Frontal cortex (tissue), 4 donors: ENCODE measurements at places on chromosomes 7 and 10.

DNA sequence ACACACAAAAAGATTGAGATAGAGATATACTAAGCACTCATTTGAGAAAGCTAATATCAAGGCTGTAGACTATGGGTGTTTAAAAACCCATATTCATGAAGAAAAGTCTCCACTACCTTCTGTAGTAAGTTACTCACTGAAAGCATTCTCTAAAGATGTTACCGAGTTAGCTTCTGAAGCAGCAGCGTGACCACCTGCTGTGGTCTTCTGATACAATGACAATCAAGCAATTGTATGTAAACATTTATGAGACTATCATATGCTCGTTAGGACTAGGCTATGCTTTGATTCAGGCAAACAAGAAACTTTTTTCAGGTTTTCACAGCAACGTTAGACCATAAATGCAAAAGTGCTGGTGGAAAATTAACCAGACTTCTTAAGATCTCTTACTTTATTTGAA is 11.2 kb downstream of the RHOBTB1 start:
- DNase-seq = no peak

DNA sequence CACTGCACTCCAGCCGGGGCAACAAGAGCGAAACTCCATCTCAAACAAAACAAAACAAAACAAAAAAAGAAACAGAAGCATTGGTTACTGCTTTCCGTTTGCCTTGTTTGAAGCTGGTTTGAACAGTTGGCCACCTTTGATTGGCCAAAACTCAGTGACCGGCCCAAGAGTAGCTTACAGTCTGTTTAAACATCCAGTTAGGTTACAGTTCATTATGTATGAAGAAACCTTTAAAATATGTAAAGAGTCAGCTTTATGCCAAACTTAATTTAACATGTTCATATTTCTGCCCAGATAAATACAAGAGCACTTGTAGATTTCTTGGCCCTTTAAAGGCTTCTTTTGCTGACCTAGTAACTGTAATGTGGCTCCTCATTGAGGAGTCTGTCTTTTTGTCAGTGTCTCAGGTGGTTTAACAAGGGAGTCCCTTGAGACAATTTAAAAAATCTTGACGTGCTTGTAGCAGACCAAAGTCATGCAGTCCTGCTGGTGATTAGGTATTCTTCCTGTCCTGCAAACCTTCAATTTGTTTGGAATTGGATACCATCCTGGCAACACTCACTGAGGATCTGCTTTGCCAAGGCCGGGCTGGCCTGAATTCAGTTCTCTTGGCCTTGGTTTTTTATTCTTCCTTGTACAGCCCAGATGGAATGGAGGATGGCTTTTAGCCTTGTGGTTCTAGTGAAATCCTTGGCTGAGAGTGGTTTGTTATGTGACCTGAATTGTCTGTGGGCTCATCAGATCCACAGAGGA is 128.9 kb downstream of the PLXDC2 start:
- DNase-seq = no peak

- DNase-seq = no peak
Observed at GRCh38 chr7:47320296-47320695, 261.6 kb downstream of the TNS3 start.

- no peak for DNase-seq
Observed at GRCh38 chr7:20280475-20281351, 50.0 kb upstream of the ITGB8 start.

- no peak for DNase-seq
Observed at GRCh38 chr7:54860843-54861242, 101.8 kb upstream of the SEC61G start.

DNA sequence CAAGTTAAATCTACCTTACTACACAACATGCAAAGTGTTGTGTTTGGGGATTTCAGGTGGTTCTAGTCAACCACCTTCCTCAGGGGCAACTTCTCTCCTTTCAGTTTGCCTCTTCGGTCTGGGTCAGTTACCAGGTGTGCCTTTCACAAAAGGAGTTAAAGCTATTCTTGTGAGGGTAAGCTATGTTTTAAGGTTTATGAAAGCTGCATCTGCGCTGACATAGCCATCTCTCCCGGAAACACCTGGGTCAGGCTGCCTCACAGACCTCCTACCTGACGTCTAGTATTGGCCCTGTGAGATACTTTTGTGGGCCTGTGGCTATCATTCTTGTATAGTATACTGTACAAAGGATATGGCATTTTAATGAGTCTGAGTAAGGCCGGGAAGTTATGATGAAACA is 67.7 kb upstream of the ITGA8 start:
- no peak for DNase-seq

DNA sequence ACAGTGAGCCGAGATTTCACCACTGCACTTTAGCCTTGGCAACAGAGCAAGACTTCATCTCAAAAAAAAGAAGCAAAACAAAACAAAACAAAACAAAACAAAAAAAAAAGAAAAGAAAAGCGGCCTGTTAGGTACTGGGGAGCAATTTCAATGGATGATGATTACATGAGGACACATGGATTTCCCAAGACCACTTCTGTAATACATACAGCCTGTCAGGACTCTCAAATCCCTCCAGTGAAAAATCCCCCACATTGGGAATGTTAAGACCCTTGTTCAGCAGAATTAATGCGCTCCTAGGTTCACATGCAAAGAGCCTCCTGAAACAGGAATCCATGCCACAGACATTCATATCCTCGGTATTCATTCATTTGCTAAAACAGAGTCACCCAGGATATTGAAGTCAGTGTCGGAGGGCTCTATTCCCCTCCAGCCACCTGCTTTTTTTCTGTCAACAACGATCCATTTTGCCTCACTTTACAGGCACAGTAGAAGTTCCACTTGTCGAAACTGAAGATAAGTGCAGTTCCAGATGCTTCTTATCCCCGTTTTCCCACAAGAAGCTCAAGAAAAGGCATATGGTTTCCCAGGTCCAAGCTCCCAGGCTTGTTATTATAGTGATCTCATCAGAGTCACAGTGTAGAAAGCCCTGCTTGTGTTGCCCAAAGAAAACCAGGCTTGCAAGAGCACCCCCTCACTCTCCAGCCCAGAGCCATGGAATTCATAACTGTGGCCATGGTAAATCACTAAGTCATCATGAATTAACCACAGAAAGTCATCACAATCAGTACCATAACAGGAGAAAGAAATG is 20.2 kb downstream of the SLC16A12 start:
- DNase-seq = no peak

DNA sequence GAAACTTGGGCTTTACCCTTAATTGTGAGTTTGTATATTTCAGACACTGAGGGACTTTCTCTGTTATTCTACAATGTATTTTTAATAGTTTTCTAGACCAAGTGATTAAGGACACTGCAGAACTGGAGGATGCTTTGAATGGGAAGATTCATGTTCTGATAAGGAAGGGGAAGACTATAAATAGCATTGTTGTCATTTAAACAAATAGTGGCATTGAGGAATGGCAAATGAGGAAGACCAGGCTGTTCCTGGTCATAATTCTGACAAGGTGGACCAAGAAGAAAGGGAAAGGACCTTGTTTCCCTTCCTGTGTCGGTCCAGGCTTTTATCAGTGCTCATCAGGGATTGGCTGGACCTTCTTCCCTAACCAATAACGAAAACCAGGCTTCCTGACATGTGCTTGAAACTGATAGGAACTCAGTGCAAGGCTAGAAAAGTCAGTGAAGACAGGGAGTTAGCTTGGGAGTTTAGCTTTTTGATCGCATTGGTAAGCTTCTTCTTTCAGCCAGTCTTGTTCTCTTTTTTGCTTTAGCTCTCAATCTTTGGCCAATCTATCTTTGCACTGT is 116.2 kb downstream of the ITGA8 start:
- DNase-seq = no peak

- DNase-seq = no peak
Observed at GRCh38 chr7:412313-412710, 107.3 kb downstream of the PDGFA start.

- no peak for DNase-seq
Observed at GRCh38 chr7:154484943-154485342, 432.7 kb downstream of the DPP6 start.

- no peak for DNase-seq
Observed at GRCh38 chr7:17130281-17131059, 168.0 kb upstream of the AHR start.

DNA sequence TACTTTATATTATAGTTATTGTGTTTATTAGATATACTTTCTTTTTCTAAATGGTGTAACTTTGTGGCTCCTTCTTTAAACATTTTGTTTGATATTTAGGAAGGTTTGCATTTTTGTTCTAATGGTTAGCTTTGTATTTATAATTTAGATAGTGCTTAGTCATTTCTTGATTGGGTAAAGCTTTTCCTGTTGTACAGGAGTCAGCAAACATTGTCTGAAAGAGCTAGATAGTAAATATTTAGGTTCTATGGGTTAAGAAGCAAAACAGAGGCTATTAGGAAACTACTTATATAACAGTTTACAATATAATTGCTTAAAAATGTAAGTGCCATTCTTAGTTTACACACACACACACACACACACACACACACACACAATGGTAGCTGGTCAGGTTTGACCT is 70.6 kb upstream of the CCDC6 start:
- DNase-seq = no peak

DNA sequence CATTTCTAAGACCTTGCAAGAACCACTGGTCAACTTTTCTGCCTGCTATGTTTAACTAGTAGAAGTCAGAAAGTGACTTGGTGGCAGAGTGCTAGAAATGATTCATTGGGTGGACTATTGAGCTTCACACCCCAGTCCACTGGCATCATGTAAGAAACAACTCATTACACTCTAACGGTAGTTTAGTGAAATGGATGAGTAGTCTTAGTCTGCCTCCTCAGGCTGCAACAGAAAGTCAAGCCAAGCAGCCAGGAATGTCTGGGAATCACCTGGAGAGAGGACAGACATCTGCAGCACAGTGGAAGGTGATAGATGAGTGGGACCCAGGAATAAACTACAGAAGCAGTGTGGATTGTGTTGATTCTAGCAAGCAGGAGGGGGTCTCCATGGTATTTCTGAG is 125.4 kb downstream of the AUTS2 start:
- DNase-seq = no peak

DNA sequence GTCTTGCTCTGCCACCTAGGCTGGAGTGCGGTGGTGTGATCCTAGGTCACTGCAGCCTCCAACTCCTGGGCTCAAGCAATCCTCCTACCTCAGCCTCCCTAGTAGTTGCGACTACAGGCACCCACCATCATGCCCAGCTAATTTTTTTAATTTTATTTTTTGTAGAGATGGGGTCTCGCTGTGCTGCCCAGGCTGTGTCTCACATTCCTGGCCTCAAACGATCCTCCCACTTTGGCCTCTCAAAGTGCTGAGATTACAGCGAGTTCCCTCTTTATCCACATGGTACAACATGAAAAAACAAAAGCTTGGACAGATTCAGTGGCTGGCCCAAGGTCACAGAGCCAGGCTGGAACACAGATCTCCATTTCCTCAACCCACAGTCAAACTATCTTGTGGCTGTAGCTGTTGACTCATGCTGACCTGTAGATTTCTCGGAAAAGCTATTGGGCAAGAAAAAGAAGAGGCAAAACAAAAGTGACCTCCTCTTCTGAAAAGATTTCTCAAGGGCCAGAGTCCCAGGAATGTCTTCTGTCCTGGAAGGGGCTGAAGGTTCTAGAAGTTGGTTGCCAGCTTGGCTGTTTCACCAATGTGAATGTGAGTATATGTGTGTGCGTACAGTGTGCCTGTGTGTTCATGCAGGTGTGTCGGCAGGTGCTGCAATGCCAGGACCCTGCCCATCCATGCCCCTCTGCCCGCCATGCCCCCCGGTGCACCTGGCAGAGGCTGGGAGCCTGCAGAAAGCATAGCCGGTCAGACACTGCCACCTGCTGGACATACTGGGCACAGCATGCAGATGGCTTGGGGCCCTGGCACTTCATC is 28.4 kb downstream of the TMEM130 start:
- peak; percentile 69 for DNase-seq

GRCh38 chr7:106485031-106485551 is 175.9 kb downstream of the CCDC71L start:
- DNase-seq = no peak

DNA sequence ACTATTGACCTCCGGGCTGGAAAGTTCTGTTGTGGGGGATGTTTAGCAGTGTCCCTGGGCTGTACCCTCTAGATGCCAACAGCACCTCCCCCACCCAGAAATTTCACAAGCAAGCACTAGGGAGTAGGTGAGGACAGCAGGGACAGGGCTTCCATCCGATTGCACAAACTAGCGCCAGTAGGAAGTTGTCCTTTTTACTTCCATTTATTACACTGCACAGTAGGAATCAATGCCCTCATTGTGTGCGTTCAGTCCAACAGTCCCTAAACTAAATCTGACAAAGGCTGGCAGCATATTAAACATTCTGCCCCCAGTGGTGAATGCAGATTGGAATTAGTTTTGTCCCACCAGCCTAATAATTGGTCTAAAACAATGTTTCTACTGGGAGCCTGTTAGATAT is 6.4 kb upstream of the SOSTDC1 start:
- DNase-seq = no peak

DNA sequence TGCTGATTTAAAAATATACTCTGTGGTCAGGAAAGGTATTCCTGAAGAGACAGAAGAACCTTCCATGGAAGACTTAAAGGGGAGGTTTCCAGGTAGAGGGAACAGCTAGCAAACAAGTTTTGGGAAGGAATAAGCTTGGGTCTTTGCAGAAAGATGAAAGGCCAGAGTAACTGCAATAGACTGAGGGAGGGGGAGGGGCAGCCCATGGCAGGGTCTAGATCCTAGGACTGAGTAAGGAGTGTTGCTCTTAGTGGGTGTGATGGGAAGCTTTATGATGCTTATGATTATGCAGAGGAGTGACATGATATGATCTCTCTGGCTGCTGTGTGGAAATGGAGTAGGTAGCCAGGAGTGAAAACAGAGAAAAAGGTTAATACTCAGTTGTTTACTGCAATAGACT is 90.0 kb upstream of the FEZF1 start:
- DNase-seq = no peak

GRCh38 chr7:93048136-93048930 is 69.4 kb downstream of the SAMD9 start:
- DNase-seq = no peak

- no peak for DNase-seq
Observed at GRCh38 chr7:776992-777727, 50.1 kb upstream of the PRKAR1B start.

- no peak for DNase-seq
Observed at GRCh38 chr10:11108356-11108755, 90.7 kb downstream of the CELF2 start.

DNA sequence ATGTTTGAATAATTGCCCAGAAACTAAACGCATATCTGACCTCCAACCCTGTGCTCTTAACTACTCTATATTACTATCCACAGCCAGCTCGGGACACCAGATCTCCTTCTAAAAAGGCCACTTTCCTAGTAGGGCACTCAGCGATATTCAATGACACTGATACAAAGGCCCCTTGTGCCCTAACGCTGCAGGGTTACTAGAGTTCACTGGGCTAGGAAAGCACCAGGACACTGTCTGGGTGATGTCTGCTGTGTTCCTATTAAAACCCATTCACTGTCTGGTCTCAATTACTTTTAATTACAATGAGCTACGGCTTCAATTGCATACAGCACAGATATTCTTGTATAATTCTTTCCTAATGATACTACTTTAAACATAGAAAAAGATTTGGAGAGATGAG is 91.7 kb downstream of the SORCS1 start:
- peak; percentile 8 for DNase-seq
